ENCODE measurements at places on chromosomes 5 and 9. TPM values are rescaled to one million over a fixed set of nuclear protein-coding genes. Genes with fewer than 3 reads are reported as not detected.

The GALNT12 gene
- 5.5 TPM for total RNA-seq

The CDKN2AIPNL gene
- total RNA-seq, result 23.0 TPM

The ISL1 gene
- total RNA-seq, result not detected

The SLC34A3 gene
- total RNA-seq, result not detected

The CD14 gene
- total RNA-seq, result 0.39 TPM

The ZBTB43 gene
- 31.3 TPM for total RNA-seq

The NTRK2 gene
- 9.9 TPM for total RNA-seq

The GMCL2 gene
- not detected for total RNA-seq

DNA sequence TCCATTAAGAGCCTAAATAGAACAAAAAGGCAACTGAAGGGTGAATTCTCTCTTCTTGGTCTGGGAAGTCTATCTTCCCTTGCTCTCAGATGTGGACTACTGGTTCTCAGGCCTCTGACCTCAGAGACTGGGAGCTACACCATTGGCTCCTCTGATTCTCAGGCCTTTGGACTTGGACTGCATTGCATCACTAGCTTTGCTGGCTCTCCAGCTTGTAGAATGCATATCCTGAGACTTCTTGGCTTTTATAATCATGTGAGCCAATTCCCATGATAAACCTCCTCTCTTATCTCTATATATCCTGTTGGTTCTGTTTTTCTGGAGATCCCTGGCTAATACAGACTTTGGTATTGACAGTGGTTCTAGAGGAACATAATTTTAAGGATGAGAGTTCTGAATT is 89.8 kb downstream of the PSAT1 start:
- peaks cover 3% of the 10 kb centered on the region for H3K27me3 ChIP-seq
- H3K4me1 ChIP-seq, result no peaks in the 10 kb centered on the region
- H3K27ac ChIP-seq, result no peak overlapping the region
- ATAC-seq, result no peak
- H3K36me3 ChIP-seq, result no peaks in the 10 kb centered on the region
- H3K4me3 ChIP-seq, result no peak overlapping the region

GRCh38 chr9:10274988-10275387 is 337.8 kb downstream of the PTPRD start:
- no peaks in the 10 kb centered on the region for H3K4me1 ChIP-seq
- no peak for ATAC-seq
- no peaks in the 10 kb centered on the region for H3K36me3 ChIP-seq
- H3K27me3 ChIP-seq, result no peaks in the 10 kb centered on the region
- no peak overlapping the region for H3K4me3 ChIP-seq

DNA sequence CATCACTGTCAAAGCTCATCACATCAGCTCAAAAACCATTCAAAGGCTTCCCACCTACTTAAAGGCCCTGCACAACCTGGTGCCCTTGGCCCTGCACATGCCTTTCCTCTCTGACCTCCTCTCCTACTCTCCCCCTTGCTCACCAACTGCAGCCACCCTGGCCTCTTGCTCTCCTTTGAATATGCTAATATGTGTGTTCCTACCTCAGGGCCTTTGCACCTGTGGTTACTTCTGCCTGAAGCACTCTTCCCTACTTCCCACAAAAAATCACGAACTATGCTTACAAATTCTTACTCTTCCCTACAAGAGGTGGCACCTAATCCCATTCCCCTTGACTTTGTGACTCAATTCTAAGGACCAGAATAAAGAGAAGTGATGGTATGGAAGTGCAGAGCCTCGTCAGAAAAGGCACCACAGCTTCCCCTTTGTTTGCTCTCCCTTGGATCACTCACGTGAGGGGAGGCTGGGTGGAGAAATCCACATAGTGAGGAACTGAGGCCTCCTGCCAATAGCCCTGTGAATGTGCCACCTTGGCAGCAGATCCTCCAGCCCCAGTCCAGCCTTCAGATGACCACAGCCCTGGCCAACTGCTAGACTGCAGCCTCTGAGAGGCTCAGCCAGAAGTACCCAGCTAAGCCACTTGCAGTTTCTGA is 3.2 kb upstream of the TMEM171 start:
- H3K27me3 ChIP-seq, result peaks cover 57% of the 10 kb centered on the region
- H3K27ac ChIP-seq, result no peak overlapping the region
- ATAC-seq, result no peak

DNA sequence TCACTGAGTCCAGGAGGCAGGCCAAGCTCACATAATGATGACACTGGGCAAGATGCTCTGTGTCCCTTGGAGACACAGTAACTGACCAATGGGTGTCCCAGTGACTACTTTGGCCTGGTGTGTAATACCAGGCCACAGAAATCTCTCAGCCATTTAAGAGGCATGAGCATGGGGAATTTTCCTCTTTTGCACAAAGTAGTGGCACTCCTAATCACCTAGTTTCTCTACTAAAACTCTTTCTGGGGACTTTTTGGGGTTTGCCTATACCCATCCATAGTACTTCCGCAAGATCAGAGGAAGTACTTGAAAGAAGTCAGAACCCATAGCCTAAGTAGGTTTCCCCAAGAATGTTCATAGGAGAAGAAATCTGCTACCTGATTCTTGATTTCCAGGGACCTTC is 161.9 kb downstream of the ARSB start:
- H3K36me3 ChIP-seq, result peaks cover 4% of the 10 kb centered on the region
- no peak overlapping the region for H3K27ac ChIP-seq
- no peak for ATAC-seq
- no peaks in the 10 kb centered on the region for H3K27me3 ChIP-seq
- no peaks in the 10 kb centered on the region for H3K4me1 ChIP-seq

- no peaks in the 10 kb centered on the region for H3K36me3 ChIP-seq
- ATAC-seq, result no peak
- no peak overlapping the region for H3K4me3 ChIP-seq
Measured at GRCh38 chr9:16726718-16727451, 143.6 kb downstream of the BNC2 start.

- peaks cover 100% of the 10 kb centered on the region for H3K36me3 ChIP-seq
- H3K27me3 ChIP-seq, result no peaks in the 10 kb centered on the region
- H3K4me1 ChIP-seq, result peaks cover 26% of the 10 kb centered on the region
- H3K27ac ChIP-seq, result no peak overlapping the region
- no peak for ATAC-seq
Measured at GRCh38 chr5:885529-885928, 7.1 kb downstream of the BRD9 start.

- ATAC-seq, result no peak
- no peak within 1 kb of the TSS for H3K4me3 ChIP-seq
- H3K27ac ChIP-seq, result no peak within 1 kb of the TSS
- H3K27me3 ChIP-seq, result no peaks in the 10 kb centered on the region
- peaks cover 18% of the 10 kb centered on the region for H3K36me3 ChIP-seq
Measured at GRCh38 chr5:146516151-146516475, at the start of gene GPR151. TSS of gene GPR151 (minus strand) at chr5:146516190. CDS start at chr5:146516113, 77 bp downstream.

GRCh38 chr5:23089286-23089685 is 236.1 kb upstream of the CDH12 start:
- ATAC-seq, result no peak
- no peak overlapping the region for H3K27ac ChIP-seq
- H3K27me3 ChIP-seq, result no peaks in the 10 kb centered on the region
- H3K4me1 ChIP-seq, result no peaks in the 10 kb centered on the region
- no peaks in the 10 kb centered on the region for H3K36me3 ChIP-seq
- no peak overlapping the region for H3K4me3 ChIP-seq

DNA sequence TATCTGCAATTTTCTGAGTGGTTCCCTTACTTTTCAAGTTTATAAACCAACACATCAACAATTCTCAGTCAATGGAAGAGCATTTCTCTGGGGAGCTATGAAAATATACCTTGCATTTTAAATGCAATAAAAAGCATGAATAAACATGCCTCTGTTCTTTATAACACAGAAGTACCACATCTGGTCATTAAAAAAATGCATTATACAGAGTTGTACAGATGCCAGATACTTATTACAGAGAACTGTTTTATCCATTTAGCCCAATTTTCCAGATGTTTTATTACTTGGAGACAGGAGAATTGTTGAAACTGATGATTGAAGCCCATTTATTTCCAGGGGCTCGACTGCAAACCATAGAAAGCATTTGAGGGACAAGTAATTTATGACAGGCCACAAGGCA is 19.2 kb upstream of the HEXB start:
- H3K27me3 ChIP-seq, result peaks cover 17% of the 10 kb centered on the region
- no peaks in the 10 kb centered on the region for H3K36me3 ChIP-seq
- no peaks in the 10 kb centered on the region for H3K4me1 ChIP-seq
- no peak overlapping the region for H3K4me3 ChIP-seq
- no peak overlapping the region for H3K27ac ChIP-seq

All from activated T-helper 17 cell treated with anti-CD3 and anti-CD28 coated beads, Interleukin-2, amount 50 U/mL, for 72 hours (primary cell).